ENCODE measurements at places on chromosomes 16 and 17.

DNA sequence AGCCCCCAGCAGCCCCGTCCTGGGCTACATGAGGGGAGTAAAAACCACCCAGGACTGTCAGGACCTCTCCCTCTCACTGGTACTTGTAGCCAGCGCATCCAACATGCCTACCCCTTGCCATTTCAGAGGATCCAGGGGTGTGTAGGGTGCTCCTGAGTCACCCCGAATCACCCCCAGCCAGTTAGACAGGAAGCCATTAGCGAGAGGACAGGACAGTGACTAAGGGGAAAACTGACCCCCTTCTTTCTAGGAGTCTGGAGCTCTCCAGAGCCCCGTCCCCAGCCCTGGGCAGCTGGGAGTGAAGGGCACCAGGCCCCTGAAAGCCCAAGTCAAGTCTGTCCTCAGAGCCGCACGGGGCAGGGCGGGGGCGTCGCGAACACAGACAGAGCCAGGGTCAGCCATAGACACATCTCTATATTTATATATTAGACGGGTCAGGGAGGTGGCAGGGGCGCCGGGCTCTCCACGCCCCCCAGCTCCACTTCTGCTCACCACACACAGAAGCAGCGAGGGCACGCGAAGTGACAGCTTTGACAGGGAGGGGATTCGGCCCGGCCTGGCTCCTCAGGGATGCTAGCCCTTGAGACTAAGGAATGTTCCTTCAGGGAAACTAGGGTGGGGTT lies 485 bp upstream of the GDPD3 start:
- no peak for DNase-seq

DNA sequence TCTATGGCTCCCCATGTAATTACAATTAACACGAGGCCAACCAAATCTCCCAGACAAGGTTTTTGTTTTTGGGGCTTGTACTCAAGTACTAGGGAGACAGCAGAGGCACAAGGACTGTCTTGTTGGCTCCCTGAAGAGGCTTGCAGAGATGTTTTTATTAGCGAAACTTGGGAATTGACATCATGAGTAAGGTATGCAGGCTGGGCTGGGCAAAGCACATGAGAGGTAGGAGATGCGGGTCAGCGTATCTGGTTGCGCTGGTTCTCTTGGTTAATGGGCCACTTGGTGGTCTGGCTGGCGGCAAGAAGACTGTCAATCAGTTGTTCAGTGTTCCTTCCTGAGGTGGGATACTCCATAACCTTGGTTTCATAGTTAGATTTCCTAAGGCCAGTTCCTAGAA lies 28.9 kb downstream of the LCMT1 start:
- no peak for DNase-seq

GRCh38 chr17:36627101-36627500 lies 25.7 kb downstream of the MRM1 start:
- no peak for DNase-seq

DNA sequence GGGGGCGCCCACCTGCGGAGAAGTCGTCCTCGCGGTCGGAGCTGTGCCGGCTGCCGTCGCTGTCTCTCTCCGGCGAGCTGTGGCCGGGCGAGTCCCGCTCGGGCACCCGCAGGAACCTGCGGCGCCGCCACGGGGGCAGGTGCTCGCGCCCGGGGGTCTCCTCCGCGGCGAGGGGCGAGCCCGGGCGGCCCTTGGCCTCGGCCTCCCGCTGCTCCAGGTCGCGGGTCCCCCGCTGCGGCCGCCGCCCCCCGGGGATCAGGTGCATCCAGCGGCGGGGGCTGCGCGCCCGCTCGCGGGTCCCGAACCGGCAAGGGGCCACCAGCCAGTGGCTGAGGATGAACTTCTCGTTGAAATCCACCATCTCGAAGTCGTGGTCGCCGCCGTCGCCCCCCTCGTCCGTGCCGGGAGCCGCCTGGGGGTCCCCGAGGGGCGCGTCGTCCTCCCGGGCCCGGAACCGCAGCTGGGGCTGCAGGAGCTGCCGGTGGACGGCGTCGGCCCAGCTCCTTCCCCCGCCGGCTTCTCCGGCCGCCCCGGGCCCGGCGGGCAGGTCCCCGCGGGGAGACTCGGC lies 41.4 kb upstream of the BHLHA9 start:
- DNase-seq = no peak

DNA sequence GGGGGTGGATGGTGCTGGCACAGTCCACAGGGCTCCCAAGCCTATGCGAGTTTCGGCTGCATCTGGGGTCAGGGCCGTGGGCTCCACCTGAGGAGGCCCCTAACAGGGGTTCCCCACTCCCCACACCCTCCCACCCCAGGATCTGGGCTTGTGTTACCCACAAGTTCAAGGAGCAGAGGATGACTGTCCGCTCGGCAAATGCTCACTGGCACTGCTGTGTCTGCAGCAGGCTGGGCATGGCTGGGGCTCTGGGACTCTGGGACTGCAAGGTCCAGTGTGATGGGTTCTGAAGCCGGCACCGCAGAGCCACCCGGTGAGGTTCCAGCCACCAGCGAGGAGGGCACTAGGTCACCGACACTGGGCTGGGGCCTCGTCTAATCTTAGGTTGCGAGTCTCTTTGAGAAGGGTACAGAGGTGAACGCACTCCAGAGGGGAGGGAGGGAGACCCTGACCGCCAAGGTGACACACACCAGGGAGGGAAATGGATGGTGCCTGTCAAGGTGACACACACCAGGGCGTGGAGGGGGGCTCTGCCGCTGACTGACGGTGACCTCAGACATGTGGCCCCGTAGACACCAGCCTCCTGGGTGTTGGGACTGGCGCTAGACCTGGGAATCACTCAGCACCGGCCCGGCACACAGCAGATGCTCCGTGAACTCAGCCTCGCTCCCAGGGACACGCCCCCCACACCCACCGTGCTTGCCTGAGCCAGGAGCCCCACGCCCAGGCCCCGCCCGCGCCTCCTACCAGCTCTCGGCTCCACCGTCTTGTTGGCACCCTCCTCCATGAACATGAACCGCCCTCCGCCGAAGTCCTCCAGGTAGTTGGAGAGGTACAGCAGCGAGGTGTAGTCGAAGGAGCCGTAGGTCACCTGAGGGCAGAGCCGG lies 20.5 kb upstream of the HEXD start:
- DNase-seq = no peak

- DNase-seq = no peak
Measured at GRCh38 chr17:1379930-1380313, 20.1 kb downstream of the YWHAE start.

- peak; percentile 96 for DNase-seq
Measured at GRCh38 chr17:32349854-32350665, at the start of gene ZNF207. Gene ZNF207 (plus strand): TSS chr17:32350157. CDS start chr17:32350286, 129 bp downstream.

DNA sequence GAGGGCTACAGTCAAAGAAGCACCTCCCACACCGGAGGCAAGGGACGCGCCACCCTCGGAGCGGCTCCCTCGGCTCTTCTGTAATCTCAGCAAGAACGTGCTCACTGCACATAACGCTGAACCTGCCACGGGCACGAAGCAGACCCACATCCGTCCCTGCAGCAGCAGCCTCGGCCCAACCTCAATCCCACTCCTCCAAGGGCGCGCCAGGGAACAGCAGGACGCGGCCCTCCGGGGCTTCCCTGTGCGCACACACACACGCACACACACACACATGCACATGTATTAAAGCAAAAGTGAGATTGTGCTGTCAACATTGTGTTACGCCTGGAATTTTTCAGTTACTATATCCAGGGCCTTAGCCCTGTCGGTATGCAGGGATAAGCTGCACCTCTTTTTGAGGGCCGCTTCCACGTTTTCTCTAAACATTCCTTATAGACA lies 54.0 kb downstream of the TBC1D16 start:
- DNase-seq = no peak

GRCh38 chr17:77649717-77650211 lies 308.7 kb upstream of the TNRC6C start:
- peak; percentile 10 for DNase-seq

GRCh38 chr17:2841606-2842005 lies 45.4 kb downstream of the RAP1GAP2 start:
- peak; percentile 43 for DNase-seq

- no peak for DNase-seq
Measured at GRCh38 chr17:33838281-33838680, 416.8 kb upstream of the CCL2 start.

DNA sequence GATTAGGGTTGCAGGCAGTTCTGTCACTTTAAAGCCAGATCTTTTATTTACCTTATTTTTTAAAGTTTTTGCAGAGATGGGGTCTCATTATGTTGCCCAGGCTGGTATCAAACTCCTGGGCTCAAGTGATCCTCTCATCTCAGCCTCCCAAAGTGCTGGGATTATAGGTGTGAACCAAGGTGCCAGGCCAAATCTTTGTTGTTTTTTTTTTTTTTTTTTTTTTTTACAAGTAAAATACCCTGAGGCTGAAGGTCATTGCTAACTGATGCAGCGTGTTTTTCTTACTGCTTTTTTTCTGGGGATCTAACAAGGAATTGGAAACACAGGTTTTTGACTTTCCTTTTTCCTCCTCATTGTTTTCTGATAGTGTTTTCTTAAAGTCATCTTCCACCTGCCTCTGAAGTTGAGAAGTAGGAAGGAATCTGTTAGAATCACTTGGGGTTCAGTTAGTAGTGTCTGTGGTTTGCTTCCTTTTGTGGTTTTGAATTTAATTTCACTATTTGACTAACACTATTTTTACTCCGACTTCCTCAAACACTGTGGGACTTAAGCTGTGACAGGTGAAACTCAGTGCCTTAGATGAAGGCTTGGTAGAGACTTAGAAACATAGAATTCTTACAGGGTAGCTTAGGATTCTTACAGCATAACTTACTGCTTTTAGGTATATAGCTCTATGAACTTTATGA lies 22.2 kb downstream of the CLTC start:
- no peak for DNase-seq

DNA sequence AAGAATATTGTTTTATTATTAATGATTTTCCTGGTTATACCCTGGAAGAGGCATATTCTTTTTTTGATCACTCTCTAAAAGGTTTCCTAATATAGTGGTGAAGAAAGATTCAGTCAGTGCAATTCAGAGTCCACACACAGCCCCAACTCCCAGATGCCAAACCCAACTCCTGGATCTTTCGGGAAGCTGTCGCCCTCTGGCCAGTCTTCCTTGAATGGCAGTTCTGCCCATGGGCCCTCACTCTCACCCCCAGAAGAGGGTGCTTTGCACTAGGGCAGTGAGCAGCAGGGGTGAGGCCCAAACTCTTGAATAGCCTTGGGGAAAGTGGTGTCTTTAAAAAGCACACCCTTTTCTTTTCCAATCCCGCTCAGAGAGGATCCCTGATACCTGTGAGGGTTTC lies 11.0 kb downstream of the KRT32 start:
- DNase-seq = no peak

- peak; percentile 25 for DNase-seq
Measured at GRCh38 chr17:38711792-38712571, 6.9 kb downstream of the MLLT6 start.

GRCh38 chr16:83455716-83456115 lies 352.1 kb upstream of the HSBP1 start:
- no peak for DNase-seq

DNA sequence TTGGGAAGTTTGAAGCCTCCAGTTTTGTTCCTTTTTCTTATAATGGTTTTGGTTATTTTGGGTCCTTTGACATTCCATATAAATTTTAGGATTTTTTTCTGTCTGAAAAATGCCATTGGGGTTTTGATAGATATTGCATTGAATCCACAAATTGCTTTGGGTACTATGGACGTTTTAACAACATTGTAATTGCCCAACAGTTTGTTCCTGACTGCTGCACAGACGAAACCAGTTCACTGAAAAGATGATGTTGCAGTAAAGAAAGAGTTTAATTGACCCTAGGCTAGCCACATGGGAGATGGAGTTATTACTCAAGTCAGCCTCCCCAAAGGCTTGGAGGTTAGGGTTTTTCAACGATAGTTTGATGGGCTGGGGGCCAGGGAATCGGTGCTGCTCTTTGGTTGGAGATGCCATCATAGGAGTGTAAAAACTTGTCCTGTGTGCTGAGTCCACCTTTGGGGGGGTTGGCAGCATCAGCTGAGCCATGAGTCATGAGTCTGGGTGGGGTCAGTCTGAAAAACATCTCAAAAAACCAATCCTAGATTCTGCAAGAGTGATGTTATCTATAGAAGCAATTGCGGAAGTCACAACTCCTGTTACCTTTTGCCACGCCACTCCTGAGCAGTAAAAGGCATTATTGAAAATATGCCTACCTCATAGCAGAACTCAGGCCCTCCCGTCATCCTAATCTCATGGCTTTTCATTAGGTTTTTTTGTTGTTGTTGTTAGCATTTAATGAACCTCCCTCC lies 2.7 kb upstream of the PRSS41 start:
- no peak for DNase-seq

DNA sequence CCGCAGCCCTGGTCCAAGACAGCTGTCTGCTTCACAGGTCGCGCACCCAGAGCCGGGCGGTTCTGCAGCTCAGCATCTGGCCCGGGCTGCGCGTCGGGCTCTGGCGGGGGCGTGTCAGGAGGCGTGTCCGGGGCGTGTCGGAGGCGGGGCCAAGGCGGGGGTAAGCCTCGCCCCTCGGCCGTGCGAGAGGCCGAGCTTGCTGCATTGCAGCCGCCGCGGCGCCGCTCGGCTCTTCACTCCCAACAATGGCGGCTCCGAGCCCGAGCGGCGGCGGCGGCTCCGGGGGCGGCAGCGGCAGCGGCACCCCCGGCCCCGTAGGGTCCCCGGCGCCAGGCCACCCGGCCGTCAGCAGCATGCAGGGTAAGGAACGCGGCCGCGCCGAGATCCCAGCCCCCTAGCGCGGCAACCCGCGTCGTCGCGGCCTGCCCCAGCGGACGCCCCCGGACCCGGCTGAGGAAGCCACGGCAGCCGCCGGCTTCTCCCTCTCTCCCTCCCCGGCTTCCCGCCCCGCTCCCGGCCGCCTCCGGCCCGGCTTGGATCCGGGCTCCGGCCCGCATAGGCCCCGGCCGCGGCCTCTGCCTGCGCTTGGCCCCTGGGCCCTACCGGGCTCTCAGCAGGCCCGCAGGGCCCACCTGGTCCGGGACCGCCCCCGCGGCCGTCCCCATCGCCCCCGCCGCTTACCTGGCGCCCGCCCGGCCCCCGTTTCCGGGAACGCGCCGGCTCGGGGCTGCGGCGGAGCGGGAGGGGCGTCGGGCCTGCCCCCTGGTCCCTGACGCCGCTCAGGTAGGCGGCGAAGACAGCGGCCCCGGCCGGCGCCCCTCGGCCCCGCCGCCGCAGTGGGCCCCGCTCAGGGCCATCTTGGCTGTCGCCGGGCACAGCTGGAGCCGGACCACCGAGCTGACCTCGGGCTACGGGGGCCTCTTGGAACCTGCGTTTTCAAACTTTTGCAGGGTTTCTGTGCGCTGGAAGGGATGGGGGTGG lies at the start of gene MAP2K4:
Gene MAP2K4 (plus strand): TSS at position 236 of the 981 bp plus-strand sequence. CDS start 10 bp downstream, at position 246.
- peak; percentile 85 for DNase-seq

- peak; percentile 54 for DNase-seq
Measured at GRCh38 chr17:17354560-17355349, 51.6 kb downstream of the NT5M start.

DNA sequence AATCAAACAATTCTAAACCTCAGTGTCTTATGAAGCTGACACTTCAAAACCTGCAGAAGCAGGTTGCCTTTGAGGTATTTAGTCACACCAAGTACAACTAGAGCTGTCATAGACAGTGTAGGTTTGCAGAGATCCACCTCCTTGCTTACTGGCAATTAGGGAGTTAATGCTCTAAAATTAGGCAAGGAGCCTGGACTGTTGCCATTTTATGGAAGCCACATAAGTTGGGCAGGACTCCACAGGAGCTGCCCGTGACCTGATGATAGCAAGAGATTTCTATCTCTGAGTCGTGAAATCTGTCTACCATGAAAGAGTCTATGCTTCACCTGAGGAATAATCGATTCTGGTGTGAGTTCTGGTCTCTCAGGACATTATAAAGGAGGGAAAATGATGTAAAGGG lies 8.9 kb downstream of the EME1 start:
- DNase-seq = no peak

GRCh38 chr16:11183035-11183812 lies 72.8 kb downstream of the SOCS1 start:
- DNase-seq = no peak

- peak; percentile 81 for DNase-seq
Measured at GRCh38 chr17:75364078-75364477, 41.4 kb downstream of the GRB2 start.

GRCh38 chr16:88281858-88282563 lies 100.7 kb upstream of the ZNF469 start:
- no peak for DNase-seq
